ENCODE measurements at places on chromosomes 16 and 17. TPM values are rescaled to one million over a fixed set of nuclear protein-coding genes. Genes with fewer than 3 reads are reported as not detected.

The IGFALS gene
- 0.27 TPM for total RNA-seq

The HERPUD1 gene
- 53.8 TPM for total RNA-seq

The ZFP1 gene
- total RNA-seq, result 38.5 TPM

The FA2H gene
- total RNA-seq, result 0.27 TPM

The CBFA2T3 gene
- total RNA-seq, result 4.5 TPM

The KIF2B gene
- not detected for total RNA-seq

The PCGF2 gene
- total RNA-seq, result 6.4 TPM

The SLC5A2 gene
- 1.1 TPM for total RNA-seq

The ZP2 gene
- total RNA-seq, result 0.64 TPM

The C16orf95 gene
- total RNA-seq, result 4.4 TPM

The TNFSF13 gene
- 1.1 TPM for total RNA-seq

The TMC7 gene
- total RNA-seq, result 2.7 TPM

The MYOCD gene
- total RNA-seq, result 0.27 TPM

The YBX2 gene
- 1.5 TPM for total RNA-seq

The ACSF3 gene
- 16.6 TPM for total RNA-seq

The KRT16 gene
- not detected for total RNA-seq

The HSF5 gene
- total RNA-seq, result 0.54 TPM

The TP53TG3C gene
- not detected for total RNA-seq

The NHLRC4 gene
- total RNA-seq, result 0.27 TPM

The PRSS53 gene
- total RNA-seq, result 5.0 TPM

The NPIPA8 gene
- total RNA-seq, result 0.45 TPM

The FBXW10B gene
- total RNA-seq, result 1.4 TPM

The TBC1D26 gene
- total RNA-seq, result 0.54 TPM

The LITAFD gene
- not detected for total RNA-seq

The OR3A3 gene
- total RNA-seq, result not detected

The HOXB4 gene
- 0.09 TPM for total RNA-seq

The NOD2 gene
- total RNA-seq, result 0.36 TPM

The KRT28 gene
- total RNA-seq, result not detected

The CCL17 gene
- not detected for total RNA-seq

The SMIM5 gene
- total RNA-seq, result 0.27 TPM

The TBC1D3K gene
- not detected for total RNA-seq

The CD2BP2 gene
- total RNA-seq, result 26.3 TPM

The TUFM gene
- 43.1 TPM for total RNA-seq

The KRT14 gene
- not detected for total RNA-seq

The PYCARD gene
- total RNA-seq, result 2.4 TPM

The TNP2 gene
- total RNA-seq, result not detected

The KIF19 gene
- total RNA-seq, result 1.1 TPM

The GAS2L2 gene
- total RNA-seq, result 0.36 TPM

The CMTM2 gene
- not detected for total RNA-seq

The PTX4 gene
- total RNA-seq, result not detected

The CALB2 gene
- total RNA-seq, result 8.3 TPM

The AGRP gene
- not detected for total RNA-seq

The EMP2 gene
- total RNA-seq, result 8.4 TPM

The TRPV2 gene
- 1.8 TPM for total RNA-seq

The GDE1 gene
- total RNA-seq, result 33.2 TPM

The CES1 gene
- 0.82 TPM for total RNA-seq

The ENKD1 gene
- 10.1 TPM for total RNA-seq
